ENCODE measurements at places on chromosomes 7 and 10.

- DNase-seq = no peak
Measured at GRCh38 chr10:90162271-90162853, 461.0 kb downstream of the KIF20B start.

DNA sequence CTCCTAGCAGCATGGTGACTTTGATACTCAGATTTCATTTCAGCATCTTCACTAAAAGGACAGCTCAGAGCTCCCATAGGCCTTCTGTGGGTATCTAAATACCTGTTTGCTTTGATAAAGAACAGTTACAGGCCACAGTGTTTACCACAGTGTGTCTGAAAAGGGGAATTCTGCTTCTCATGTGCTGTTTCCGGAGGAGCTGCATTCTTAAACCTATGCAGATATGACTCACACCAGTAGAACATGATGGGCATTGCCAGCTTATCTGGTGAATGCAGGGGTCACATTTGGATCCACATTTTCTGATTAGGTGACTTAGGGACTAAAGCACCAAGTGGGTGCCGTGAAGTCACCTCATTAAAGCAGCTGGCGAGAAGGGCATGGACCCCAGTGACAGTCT, 52.6 kb downstream of the TRRAP start:
- DNase-seq = no peak

- DNase-seq = no peak
Measured at GRCh38 chr7:94396037-94396431, 1.3 kb downstream of the COL1A2 start.

GRCh38 chr7:21550076-21550475, 7.2 kb downstream of the DNAH11 start:
- DNase-seq = no peak

DNA sequence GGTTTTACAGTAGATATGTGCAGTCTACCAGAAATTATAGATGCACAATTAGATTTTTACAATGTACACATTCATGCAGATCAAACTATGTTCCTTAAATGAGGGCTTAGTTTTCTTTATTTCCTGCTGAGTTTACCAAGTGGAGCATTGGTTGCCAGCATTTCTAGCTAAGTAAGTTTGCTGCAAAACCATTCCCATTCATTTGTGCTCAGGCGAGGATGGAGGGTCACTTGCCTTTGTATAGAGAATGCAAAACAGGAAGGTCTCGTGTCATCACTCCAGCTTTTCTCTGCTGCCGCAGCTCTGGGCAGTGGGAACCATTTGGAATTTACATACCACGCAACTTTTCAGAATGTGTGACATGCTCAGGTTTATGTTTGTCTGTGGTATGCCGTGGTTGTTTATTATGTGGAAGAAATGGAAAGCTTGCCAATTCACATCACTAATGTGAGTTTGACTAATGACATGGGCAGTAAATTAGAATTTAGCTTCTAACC, 198.6 kb downstream of the TRIL start:
- no peak for DNase-seq

GRCh38 chr7:95686109-95686508, 86.2 kb upstream of the DYNC1I1 start:
- DNase-seq = peak; percentile 52

GRCh38 chr10:75538144-75538543, 106.7 kb downstream of the LRMDA start:
- DNase-seq = no peak

DNA sequence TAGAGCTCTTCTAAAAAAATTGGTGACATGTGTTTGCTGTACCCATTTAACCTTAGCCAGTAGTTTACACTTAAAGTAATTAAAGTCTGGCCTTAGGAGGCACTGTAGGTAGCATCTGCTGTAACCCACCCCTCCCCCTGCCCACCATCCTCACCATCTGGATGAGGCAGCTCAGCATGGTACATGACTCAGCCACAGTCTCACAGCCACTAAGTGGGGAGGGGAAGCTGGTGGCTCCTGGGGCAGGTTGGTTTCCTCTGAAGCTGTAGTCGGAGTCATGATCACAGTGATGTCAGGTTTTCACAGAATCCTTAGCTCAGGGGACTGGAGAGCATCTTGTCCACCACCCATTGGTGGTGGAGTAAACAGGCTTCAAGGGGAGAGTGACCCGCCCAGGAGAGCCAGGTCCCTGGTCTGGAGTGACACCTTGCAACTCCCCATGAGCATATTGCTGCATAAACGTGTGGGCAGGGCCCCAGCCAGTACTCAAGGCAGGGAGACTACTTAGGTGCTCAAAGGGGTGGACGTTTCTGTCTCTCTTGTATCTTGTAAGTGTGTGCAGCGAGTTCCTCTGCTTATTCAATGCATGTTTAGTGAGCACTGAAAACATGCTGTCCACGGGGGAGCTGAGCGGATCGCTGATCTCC, 125.9 kb downstream of the GRK5 start:
- DNase-seq = no peak

DNA sequence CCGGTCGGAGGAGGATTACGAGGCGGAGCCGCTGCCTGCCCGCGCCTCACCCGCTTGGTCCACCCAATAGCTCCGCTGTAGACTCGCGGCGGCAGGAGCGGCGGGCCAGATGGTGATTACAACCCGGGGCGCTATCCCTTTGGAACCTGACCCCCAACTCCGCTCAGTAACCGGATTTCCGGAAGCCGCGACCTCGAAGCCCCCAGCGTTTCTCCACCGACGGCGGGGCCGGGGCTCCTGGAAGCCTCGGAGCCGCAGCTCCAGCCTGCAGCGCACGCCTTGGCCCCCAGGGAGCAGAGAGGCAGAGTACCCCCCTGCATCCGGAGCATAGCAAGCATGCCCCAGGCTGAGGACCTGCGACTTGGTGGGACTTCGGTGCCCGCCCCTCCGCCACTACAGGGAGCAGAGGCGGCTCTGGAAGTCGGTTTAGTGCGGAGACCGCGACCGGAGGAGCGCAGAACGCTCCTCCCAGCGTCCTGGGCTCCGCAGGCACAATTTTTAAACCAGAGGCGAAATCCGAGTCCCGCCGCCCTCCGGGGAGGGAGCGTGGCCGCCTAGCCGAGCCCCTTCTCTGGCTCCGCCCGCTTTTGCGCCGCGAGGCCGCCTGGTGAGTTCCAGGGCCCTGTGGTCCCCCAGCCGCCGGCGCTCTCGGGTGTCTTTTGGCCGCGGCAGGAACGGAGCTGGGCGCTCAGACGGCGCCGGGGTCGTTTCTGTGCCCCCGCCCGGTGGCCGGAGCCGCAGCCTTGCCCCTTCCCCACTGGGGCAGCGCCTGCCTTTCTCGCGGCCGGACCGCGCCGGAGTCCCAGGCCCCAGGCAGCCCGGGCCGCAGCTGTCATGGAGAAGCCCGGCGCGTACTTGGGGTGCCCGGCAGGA, 28.2 kb upstream of the BMS1 start:
- no peak for DNase-seq

GRCh38 chr10:9188022-9188810, 1133.7 kb downstream of the GATA3 start:
- no peak for DNase-seq

DNA sequence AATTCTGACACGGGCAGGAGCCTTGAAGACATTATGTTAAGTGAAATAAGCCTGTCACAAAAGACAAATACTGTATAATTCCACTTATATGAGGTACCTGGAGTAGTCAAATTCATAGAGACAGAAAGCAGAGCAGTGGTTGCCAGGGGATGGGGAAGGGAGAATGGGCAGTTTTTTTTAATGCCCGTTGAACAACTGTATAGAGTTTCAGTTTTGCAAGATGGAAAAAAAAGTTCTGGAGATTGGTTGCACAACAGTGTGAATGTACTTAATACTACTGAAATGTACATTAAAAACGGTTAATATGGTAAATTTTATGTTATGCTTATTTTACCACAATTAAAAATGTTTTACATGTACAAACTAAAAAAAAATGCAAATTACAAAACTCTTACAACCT, 63.6 kb upstream of the EFCAB10 start:
- peak; percentile 16 for DNase-seq

DNA sequence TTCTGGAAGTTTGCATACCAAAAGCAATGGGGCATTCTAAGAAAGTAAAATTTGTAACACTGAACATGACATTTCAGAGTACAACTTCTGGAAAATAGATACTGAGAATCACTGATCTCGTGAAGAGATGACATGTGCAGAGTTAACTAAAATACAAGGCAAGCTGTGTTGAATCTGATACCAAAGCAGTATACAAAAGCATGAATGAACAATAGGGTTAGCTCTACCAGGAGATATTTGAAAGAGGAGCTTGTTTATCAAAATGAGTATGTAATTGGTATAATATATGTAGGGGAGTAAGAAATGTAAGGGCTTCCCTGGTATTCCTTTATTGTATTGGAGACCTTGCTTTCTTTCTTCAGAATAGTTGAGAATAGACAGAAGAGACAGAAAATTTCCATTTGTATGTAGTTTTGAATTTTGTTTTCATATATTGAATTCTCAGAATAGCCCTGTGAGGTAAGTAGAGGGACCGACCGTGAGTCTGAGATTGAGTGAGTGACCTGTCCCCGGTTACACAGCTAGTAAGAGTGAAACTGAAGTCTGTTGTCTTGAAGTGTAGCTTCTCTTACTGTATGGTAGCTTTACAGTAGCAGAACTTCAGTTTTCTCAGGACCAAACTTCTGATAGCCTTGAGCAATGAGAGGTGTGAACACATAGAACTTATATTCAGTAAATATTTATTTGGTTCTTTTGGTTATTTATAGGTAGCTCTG, 5.0 kb downstream of the HBP1 start:
- no peak for DNase-seq

- no peak for DNase-seq
Measured at GRCh38 chr10:13648425-13648824, 61.7 kb downstream of the PRPF18 start.

DNA sequence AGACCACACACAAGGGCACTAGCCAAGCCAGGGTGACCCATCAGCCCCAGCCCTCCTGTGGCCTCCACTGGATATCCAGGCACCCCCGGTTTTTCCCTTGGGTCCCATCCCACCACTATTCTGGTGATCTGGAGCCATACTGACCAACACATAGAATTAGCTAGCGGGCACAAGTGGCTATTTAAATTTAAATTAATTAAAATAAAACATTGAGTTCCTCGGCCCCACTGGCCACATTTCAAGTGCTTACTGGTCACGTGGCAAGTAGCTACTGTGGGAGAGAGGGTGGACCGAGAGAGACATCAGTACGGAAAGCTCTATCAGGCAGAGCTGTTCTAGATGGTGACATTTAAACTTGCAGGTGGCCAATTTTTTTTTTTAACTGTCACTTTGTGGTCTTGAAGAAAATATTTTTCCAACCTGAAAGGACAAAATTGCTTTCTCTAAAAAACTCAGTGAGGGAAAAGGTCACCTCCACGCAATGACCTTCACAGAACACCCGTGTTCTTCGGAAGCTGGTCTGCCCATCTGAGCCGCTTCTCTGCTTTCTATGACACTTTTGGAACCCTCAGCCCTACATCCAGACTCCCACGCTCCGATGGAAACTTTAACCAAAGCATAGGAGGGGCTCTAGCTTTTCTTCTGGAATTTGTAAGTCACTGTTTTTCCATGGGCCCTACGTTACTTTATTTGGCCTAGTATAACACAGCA, 30.0 kb downstream of the HIPK2 start:
- no peak for DNase-seq

- DNase-seq = no peak
Measured at GRCh38 chr10:76954838-76955237, 682.8 kb downstream of the KCNMA1 start.

DNA sequence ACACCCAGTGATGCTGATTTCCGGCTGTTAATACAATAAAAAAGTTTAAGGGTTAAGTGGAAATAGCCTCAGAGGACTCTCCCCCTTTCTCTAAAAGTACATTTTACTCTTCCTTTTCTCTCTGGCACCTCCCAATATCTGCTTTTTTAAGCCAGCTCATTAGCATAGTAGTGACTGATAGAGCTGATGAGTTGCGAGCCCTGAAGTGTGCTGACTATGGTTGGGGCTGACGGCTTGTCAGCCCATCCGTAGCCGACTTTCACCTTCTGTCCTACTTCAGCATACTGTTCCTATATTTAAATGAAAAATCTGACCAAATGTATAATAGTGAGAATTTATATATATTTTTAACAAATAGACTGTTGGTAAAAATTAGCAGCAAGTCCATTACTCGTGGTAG, 80.0 kb downstream of the SHH start:
- no peak for DNase-seq

GRCh38 chr7:41103331-41103730, 599.6 kb downstream of the INHBA start:
- DNase-seq = no peak

- DNase-seq = no peak
Measured at GRCh38 chr10:110704906-110705476, 60.9 kb downstream of the RBM20 start.

DNA sequence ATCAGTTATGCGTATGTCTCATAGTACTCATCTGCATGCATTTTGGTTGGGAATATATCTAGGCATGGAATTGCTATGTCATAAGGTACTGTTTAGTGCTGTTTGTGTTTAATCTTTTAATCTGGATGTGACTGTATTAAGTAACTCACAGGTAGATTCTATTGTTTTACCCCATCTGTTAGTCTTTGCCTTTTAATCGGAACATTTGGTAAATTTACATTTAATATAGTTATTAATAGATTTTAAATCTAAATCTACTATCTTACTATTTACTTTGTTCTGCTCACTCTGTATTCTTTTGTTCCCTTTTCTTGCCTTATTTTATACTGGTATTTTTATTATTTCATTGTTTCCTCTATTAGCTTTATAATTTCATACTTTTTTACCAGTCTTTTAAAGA, 10.6 kb upstream of the ITGA8 start:
- DNase-seq = no peak

GRCh38 chr10:62895063-62895462, 78.9 kb upstream of the EGR2 start:
- DNase-seq = no peak

GRCh38 chr7:1619152-1620079, 49.6 kb upstream of the PSMG3 start:
- DNase-seq = no peak

DNA sequence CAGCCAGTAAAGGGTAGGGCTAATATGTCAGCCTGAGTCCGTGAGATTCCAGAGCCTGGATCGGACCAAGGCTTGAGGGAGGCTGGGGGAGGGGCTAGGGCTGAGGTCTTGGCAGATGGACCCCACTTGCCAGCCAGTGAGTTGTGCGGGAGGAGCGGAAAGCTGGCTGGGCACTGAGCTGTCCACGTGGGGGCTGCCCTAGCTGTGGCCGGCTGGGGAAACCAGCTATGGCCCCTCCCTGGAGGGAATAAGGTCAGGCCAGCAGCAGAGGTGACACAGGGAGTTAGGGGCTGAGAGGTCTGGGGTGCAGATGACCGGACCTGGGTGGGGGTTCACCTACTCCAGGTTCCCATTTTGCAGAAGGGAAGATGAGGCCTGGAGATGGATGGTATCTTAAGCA, 77.3 kb downstream of the UNCX start:
- no peak for DNase-seq

DNA sequence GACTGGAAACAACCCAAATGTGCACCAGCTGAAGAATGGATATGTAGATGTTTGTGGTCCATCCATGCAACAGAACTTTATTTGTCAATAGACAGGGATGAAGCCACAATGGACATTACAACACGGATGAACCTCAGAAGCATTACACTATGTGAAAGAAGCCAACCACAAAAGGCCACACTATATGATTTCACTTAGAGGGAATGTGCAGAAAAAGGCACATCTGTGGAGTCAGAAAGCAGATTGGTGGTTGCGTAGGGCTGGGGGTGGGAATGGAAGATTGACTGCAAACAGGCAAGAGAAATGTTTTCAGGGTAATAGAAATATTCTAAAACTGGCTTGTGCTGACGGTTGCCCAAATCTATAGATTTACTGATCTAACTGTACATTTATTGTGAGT, 34.3 kb upstream of the WASHC2A start:
- DNase-seq = no peak
